NB4 (cell line): ENCODE measurements at places on chromosomes 3 and 15.

DNA sequence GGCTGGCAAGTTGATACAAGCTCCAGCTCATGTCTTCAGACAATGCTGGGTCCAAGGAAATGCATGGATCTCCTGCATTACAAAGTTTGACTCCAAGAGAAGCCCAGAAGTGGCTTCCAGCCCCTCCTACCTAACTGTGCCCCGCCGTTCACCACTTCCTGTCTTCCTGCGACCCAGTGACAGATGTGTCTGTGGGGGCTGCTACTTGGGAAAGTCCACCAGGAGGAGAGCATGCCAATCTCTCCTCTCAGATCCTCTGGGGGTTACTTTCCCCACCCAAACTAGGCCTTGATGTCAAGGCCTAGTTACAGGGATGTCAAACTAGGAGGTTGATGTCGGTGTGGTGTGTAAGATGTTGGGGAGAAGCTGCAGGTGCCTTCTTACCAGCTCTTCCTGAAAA lies 133.6 kb upstream of the RASGRP1 start:
- peak; percentile 69 for DNase-seq

DNA sequence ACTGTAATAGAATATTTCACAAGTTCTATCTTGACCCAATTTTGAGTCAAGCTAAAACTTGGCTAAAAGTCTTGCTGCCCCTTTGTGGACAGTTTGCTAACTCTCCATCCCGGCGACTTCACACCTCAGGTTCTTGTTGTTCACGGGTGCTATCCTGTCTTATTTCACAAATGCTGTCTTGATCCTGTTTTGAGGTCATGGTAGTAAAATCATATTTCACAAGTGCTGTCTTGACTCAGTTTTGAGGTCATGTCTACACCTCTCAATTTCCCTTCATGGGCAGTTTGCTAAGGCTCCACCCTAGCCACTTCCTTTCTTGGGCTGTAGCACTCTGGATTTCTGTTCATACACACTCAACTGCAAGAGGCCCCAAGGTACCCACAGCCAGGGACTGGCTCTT lies 45.0 kb upstream of the GK5 start:
- peak; percentile 78 for DNase-seq

DNA sequence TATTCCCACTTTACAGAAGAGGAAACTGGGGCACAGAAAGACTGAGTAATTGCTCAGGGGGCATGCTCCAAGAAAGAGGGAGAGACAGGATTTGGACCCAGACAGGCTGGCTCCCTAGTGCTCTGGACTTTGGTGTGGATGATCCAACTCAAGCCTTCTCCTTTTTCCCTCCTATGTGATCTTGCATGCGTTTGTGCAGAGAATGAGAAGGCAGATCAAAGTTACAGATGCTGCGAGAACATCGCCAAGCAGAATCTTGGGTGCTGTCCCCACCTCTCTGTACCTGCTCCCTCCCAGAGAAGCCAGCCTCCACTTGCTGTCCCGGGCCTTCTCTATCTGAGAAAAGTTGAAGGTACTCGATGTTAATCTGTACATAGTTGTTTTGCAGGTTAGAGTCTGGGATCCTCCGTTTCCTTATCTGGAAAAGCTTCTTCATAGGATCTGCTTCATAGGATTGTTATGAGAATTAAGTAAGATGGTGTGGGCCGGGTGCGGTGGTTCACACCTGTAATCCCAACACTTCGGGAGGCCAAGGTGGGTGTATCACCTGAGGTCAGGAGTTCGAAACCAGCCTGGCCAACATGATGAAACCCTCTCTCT lies 10.2 kb downstream of the GNB5 start:
- no peak for DNase-seq

GRCh38 chr15:41511899-41512369 lies 1.7 kb downstream of the LTK start:
- DNase-seq, result no peak

- DNase-seq, result no peak
These were observed 60.5 kb upstream of the ACTC1 start for GRCh38 chr15:34855893-34856292.
